Forelimb muscle (tissue), 1 donor: ENCODE measurements at places on chromosomes 7 and 10.

DNA sequence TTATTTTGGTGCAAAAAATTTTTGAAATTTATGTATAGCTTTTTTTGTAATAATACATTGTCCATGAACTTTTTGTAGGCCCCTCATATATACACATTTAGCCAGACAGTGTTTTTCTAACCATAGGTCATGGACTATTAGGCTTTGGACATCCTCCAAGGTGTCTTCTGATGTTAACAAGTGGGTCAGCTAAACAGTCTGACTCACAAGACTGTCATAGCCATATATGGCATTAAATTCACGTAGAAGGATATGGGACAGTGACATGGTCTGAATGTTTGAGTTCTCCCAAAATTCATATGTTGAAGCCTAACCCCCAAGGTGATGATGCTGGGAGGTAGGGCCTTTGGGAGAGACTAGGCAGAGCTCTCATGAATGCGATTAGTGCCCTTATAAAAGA, 14.0 kb upstream of the NUB1 start:
- DNase-seq: no peak

- DNase-seq: no peak
Measured at GRCh38 chr7:50857804-50858489, 75.3 kb upstream of the GRB10 start.

DNA sequence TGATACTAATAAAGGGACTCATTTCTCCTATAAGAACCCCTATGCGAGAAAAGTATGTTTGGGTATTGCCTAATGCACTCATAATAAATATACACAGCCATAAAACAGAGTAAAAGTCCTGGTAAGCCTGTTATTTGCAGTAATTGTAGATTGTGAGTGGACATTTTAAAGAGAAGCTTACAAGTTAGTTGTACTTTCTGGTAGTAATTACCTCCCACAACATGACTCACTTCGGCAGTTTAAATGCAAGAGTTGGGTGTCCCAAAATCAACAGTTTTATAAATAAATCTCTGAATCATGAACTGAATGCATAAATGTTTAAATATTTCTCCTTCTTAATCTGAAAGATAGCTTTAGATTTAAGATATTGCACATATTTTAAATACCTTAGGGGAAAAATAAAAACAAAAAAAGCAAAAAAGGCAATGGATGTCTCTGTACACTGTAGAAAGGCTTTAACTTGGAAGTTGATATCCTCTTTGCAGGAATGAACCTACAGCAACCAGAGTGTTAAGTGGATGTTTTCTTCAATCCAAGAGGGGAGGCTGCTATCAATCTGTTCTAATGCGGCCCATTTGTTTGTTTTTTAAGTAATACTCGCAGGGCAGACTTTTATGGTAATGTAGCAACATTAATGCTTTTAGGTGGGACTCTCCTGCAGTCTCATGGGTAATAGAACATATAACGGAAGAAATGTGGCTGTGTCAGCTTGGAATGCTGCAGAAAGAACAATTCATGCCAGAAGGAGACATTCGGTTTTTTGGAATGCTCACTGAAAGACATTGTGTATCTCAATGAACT, 57.3 kb upstream of the ZEB1 start:
- DNase-seq: no peak

DNA sequence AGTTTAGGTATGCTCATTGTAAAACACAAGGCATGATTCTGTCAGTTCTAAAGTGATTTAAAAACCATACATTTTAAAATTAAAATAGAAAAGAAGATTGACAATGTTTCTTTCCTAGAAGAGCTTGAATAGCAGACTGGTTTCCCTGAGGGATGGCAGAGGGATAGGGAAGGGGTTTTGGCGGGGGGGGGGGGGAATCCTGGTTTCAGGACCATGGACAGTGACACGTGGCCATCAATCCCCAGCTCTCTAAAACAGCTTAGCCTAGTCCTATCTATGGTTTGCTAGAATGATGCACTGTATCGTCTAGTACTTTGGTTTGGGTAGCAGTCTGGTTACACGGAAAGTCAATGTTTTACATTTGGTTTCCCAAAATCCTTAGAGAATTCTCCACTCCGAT, 88.7 kb downstream of the PHYHIPL start:
- no peak for DNase-seq

DNA sequence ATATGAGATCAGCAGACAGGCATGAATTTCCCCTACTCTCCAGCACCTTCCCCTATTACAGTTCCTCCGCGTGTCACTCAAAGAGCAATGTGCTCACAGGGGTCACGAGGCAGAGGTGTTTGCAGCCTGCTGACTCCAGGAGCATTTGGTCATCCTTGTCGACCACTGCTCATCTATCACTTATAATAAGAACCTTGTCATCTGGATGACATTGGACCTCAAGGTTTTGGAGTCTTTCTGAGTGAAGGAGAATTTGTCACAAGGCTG, 32.9 kb upstream of the PLPP4 start:
- no peak for DNase-seq

GRCh38 chr7:141911391-141911790, 4.8 kb upstream of the OR9A4 start:
- DNase-seq: no peak

DNA sequence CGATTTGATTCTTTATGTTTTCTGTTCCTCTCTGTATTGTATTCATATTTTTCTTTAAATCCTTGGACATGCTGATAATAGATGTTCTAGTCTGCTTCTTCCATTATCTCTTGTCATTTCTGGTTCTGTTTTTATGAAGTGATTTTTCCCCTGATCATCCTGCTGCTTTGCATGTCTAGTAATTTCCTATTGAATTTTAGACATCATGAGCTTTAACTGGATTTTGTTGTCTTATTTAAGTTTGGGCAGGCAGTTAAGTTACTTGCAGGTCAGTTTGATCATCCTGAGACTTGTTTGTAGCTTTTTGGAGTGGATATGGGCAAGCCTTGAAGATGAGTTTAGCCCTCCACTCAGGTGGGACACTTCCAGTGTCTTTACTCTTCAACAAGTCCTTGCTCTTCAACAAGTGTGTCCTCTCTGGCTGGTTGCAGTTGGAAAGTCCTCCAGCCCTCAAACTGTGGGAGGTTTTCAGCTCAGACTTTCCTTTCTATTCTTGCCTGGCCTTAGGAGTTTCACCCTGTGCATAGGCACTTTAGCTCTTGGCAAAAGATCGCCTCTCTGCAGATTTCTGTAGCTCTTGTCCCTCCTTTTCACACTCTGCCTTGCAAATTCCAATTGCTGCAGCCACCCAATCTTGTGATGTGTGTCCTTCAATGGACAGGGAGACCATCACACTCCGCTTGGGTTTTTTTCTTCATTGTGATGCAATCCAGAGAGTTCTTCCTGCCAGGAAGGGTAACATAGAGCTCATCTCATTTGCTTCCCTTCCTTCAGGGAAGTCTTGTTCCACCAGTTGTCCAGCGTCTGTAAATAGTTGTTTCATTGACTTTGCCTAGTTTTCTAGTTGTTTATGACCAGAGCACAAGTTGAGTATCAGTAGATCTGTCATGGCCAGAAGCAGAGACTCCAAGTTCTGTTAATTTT, 197.2 kb upstream of the SH2B2 start:
- no peak for DNase-seq

GRCh38 chr10:122494833-122495232, 33.5 kb downstream of the HTRA1 start:
- no peak for DNase-seq

GRCh38 chr10:125128397-125129075, 31.8 kb downstream of the CTBP2 start:
- no peak for DNase-seq

GRCh38 chr10:128723631-128724205, 597.5 kb upstream of the MKI67 start:
- DNase-seq: no peak

DNA sequence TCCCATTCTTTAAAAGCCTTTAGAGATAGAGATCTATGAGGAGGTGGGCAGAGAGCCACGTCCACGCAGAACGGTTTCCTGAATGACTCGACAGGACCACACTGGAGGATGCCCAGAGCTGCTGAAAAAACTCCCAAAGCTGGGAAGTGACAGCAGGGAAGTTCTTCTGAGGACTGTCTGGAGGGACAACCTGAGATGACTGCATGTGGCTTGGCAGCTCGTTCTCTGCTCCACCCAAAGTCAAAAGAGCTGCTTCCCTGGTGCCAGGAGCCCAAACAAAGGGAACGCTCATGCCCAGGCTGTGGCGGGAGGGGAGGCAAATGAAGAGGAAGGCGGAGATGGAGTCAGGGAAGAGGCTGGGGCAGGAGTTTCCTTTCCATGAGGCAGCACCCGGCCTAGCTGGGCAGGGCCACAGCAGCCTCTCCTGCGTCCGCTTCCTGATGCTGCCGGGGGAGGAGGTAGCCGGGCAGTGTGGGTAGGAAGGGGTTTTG, 95.4 kb downstream of the CCDC3 start:
- no peak for DNase-seq

- no peak for DNase-seq
Measured at GRCh38 chr7:17626235-17626634, 314.1 kb downstream of the SNX13 start.

GRCh38 chr7:151399906-151400305, 9.9 kb downstream of the WDR86 start:
- DNase-seq: no peak
